ENCODE measurements at places on chromosomes 7 and 10. TPM values are rescaled to one million over a fixed set of nuclear protein-coding genes. Genes with fewer than 3 reads are reported as not detected.
A peak's percentile ranks its signal among the peaks of the same experiment; 100 is the strongest.

DNA sequence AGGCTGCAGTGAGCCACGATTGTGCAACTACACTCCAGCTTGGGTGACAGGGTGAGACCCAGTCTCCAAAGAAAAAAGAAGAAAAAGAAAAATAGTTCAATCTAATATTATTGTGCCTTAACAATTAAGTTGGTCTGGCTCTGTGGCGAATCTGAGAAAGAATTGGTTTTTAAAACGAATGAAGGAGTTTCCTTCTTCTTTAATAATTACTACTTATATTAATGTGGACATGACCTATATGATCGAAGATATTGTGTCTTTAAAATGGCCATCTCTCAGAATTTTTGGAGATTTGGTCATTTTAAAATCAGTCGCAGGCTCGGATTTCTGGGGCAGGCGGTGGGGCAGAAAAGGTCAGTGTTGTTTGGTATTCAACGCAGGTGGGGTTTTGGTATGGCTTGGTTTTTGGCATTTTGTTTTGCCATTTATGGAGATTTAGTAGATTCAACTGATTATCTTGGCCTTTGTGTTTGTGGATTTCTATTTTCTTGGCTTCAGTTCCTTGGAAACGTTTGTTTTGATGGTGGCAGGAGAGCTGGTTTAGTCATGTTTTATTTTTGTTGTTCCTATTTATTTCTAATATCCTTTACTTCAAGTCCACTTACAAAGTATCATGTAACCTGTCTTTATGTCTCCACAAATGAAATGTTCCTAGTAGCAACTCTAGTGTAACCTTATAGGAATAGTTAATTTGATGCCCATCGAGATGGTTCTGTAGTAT, 178.8 kb upstream of the MKLN1 start:
- DNase-seq: no peak

- no peak for DNase-seq
These were observed 38.5 kb upstream of the SEMA3C start for GRCh38 chr7:80957226-80957777.

DNA sequence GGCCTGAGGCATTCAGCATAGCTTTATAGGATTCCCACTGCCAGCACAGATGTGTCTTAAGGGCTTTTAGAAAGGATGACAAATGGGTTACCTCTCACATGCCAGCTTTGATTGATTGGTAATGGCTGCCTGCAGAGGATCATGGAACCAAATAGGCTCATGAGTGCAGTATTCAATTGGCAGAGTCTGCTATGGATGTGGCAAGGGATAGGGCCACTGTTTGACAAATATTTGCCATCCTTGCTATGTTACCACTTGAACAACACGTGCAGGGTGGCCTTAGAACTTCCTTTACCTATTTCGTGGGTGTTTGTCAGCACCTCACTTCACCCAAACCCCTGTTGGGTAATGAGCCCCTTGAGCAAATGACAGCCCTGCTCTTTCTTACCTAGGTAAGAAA, 139.2 kb downstream of the C10orf105 start:
- no peak for DNase-seq

- DNase-seq: no peak
These were observed 232.2 kb downstream of the CACNA2D1 start for GRCh38 chr7:82211333-82211732.

- no peak for DNase-seq
These were observed 84.0 kb upstream of the BTBD16 start for GRCh38 chr10:122186816-122187810.

GRCh38 chr10:37566332-37566731, 291.1 kb downstream of the ZNF248 start:
- no peak for DNase-seq

DNA sequence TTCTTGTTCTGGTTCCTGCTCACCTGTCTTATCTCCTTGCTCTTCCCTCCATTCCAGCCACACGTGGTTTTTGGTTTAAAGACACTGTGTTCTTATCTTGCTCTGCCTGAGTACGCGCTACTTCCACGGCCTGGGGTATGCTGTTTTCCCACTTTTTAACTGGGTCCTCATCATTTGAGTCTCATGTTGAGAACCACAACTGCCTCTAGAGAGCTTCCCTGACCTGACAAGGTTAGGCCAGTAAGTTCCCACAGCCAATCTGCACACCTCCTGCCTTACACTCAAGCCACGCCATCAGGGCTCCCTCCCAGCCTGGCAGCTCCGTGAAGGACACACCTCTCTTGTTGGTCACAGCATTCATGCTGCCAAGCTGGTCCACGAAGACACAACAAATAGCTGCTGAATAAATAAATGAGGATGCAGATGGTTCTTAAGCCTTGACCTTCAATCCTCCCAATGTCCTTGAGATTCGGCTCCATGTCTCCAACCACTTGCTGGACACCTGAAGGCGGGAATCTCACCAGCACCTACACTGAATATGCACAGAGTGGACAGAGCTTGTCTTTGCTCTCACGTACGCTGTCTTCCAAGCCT, 201.7 kb upstream of the KLF14 start:
- DNase-seq: no peak

GRCh38 chr7:40879941-40880543, 745.2 kb downstream of the SUGCT start:
- DNase-seq: no peak

- no peak for DNase-seq
These were observed 4.3 kb downstream of the IKZF5 start for GRCh38 chr10:123004298-123004697.

DNA sequence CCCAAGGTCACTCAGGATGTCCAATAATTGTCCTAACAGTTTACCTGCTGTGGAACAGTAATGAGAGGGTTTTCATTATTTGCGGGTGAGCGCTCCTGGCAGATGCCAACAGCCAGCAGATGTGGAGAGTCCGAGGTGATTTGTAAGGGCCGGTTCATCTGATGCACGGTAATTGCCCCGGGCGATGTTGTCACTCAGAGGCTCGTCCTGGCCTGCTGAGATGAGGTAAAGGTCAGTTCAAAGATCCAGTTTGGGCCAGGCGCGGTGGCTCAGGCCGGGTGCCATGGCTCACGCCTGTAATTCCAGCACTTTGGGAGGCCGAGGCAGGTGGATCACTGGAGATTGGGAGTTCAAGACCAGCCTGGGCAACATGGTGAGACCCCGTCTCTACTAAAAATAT, 16.9 kb downstream of the LHPP start:
- no peak for DNase-seq

GRCh38 chr7:106313456-106313901, 28.7 kb upstream of the NAMPT start:
- DNase-seq: peak; percentile 4

DNA sequence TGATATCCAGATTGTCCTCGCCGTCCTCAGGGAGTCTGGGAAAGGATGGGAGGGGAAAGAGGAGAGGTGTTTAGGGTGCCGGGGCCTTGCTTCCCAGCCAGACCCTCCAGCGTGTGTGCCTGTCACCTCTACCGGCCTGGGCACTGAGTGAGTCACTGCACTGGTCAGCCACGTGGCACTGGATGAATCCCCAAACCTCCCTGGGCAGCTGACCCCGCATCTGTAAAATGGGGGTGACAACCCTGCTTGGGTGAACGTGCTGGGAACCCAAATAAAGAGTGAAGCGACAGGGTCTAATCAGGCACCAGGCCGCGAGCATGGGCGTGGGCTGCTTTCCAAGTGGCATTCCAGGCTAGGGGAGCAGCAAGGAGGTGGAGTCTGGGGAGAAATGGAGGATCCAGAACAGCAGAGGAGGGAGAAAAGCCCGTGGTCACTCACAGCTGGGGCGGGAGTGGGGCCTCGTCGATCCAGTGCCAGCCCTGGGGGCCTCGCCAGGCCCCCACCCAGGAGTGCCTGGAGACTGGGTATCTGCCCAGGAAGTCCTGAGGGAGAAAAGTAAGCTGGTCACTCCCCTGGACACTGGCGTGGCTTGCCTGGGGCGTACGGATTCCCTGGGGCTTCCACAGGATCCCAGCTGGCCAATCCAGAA, 29.7 kb downstream of the KLRG2 start:
- DNase-seq: no peak

DNA sequence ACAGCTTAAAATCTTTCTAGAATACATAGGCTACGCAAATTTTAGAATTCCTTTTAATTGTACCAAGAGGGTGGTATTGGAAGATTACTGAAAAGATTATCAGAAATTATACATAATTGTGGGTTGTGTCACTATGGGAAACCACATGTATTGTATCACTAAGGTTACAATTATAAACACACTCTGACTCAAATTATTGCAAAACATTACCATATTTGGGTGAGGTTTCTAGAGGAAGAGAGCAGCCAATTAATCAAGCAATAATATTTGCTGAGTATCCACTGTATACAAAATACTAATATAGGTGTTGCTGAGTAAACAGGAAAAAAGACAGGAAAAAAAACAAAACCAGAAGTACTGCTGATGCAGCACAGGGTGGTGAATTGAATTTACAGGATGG, 3.1 kb upstream of the CAPZA2 start:
- no peak for DNase-seq

DNA sequence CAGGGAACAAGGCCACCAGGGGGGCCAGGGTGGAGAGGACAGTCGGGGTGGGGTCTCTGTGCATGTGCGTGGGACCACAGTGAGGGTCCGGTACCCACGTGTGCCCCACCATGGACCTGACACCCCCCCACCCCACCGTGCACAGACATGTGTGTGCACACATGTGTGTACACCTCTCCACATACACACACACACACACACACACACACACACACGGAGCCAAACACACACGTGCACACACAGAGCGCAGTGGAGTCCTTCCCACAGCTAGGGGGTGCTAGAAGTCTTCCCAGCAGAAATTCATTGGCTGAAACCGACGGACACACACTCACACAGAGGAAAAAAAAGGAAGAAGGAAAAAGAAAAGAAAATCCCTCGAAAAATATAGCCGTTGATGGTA, 42.8 kb upstream of the GNA12 start:
- DNase-seq: peak; percentile 60

DNA sequence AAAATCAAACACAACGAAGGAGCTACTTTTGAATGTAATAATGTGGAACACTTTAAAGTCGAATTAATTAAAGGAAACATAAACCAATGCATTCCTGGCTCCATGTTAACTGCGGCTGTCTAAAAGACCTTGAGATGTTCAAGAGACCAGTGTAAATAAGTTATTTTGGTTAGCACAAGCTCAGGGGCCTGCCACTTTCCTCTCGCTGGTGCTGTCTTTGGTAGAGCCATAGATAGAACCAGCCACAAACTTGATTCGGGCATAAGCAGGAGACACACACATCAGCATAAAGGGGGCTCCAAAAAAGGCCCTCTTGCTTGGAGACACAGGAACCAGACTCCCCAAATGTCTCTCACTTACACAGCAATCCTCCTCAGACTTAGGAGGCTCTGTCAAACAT, 121.6 kb upstream of the TBX20 start:
- DNase-seq: no peak

GRCh38 chr7:133110312-133110711, 28.4 kb upstream of the CHCHD3 start:
- no peak for DNase-seq

GRCh38 chr10:73628405-73628804, 12.9 kb downstream of the MYOZ1 start:
- no peak for DNase-seq

DNA sequence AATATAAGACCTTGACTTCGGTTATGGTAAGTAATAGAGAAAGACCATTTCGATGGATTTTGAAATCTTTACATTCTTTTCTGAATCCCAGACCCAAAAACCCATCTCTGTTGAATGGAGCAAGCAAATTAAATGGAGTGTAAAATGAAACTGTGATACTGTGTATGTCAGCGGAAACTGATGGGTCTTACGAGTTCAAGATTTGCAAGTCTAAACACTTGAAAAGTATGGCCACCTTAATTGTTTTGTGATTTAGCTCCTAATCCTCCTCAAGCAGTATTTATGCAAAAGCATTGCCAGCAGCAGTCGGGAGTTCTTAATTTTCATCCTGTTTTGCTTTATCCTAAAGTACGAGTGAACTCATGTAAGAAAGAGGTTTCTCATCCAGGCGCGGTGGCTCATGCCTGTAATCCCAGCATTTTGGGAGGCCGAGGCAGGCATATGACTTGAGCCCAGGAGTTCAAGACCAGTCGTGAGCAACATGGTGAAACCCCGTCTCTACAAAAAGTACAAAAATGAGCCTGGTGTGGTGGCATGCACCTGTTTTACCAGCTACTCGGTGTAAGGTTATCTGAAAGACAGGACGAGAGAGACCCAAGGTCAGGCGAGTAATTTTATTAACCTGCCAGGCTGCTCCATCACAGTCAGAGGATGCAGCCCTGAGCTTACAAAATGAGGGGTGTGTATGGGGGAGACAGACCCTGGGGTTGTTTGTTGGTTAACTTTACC, 5.8 kb upstream of the DHTKD1 start:
- no peak for DNase-seq

- DNase-seq: peak; percentile 19
These were observed 42.9 kb downstream of the MKLN1 start for GRCh38 chr7:131370523-131370968.

- DNase-seq: no peak
These were observed 82.9 kb downstream of the NPY start for GRCh38 chr7:24366876-24367275.

GRCh38 chr10:112209684-112210131, 26.1 kb upstream of the GPAM start:
- peak; percentile 34 for DNase-seq

GRCh38 chr10:83983578-83984255, 155.6 kb upstream of the GHITM start:
- DNase-seq: peak; percentile 69

GRCh38 chr7:74575811-74576210, 81.7 kb upstream of the GTF2I start:
- no peak for DNase-seq

KLF14 gene
- total RNA-seq: not detected

PON1 gene
- not detected for total RNA-seq

WDR86 gene
- total RNA-seq: not detected
